ENCODE measurements at places on chromosomes 1 and 21.
A peak's percentile ranks its signal among the peaks of the same experiment; 100 is the strongest.

DNA sequence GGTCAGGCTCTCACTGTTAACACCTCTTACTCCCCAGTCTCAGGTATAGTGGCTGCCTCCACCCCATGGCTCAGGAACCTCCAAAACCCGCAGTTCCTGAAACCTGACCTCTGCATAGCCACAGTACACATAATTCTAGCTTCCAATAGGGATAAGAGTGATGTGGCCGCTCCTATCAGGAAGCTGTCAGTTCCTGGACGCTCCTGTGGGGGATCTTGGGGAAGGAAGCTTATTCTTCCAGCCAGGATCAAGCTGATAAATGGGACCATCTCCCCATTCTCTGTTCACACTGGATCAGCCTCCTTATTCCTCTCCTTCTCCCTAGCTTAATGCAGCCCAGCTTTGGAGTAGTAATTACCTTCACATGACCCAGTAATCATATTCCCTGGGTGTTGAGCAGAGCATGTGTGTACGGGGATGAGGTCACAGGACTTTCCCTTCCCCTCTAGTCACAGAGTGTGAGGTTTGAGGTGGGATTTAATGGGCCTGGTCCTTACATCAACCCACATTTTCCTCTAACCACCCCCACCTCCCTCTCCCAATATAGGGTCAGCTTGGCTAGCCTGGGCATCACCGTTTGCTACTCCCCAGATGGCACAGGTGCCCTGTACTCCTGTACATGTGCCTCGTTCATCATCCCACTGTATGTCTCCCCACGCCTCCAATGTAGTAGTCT, 7.0 kb upstream of the POU3F1 start:
- DNase-seq: peak; percentile 11

DNA sequence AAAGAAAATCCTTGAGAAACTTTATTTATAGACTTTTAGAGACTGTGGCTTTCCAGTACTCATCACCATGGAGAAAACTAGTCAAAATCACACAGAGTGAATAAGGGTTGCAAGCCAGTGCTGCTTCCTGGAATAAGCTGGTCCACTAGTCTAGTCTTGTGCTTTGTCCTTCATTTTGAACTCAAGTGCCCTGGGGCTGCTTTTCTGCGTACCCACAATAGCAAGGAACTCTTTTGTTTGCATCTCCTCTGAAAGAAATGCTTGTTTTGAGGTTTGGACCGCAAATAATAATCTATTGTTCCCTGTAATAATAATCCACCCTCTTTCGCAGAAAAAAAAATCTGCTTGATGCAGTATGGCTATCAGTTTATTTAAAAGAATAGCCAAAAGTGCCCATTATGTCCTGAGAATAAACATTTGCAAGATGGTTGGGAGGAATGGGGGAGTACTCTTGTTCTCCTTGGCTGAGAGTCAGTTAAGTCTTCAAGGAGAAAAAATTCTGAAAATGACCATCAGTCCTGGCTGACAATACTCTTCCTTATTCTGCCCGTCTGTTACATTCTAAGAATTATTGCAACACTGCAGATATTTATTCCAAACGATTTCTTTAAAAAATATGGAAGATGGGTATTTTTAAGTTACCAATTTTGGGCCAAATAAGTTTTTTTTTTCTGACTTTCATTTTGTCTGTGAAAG, 41.9 kb downstream of the MPZL1 start:
- no peak for DNase-seq

DNA sequence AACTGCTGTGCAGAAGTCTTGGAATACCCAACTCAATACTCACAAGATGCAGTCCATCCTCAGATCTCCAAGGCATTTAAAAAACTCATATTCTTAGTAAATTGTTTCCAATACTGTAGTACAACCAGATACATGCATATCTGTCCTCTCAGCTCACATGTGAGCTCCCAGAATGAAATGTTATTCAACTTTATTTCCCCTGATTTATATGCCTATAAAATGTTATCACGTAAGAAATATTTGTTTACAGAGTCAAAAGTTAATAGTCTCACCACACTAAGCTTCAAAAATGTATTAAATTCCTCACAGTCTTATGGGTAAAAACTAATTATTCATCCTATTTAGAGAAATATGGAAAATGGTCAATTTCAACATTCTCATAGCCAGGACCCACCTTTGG, 56.6 kb downstream of the LTN1 start:
- DNase-seq: no peak

DNA sequence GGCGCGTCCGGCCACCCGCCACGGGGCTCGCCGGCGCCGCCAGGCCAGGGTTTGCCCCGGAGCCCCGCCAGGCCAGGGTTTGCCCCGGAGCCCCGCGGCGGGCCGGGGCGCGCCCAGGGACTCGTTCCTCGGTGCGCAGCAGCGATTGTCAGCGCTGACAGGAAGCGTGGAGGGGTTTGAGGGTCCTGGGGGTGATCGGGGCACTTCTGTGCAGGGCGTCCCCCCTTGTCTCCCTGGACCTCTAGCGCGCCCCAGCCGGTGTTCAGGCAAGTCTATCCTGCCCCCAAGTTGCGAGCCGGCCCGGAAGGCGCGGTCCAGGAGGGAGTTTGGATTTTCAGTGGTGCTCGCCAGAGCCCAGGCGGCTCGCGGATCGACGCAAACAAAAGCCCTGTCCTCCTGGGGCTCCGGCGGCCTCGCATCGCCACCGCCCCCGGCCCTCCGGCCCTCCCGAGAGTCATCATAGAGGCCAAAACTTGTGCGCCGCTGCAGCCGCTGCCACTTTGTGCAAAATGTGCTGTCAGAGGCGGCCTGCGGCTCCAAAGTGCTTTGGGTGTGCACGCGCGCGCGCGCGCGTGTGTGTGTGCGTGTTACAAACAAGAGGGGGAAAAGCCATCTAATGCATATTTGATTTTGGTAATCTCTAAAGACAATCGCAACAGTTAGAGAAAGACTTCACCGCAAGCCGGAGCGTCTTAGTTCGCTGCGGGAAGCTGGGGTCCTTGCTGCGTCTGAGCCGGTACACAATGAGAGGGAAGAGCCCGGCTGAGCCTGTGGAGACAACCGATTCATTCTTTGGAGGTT, 1.0 kb downstream of the ROR1 start:
- DNase-seq: no peak

GRCh38 chr1:96236156-96236739, 485.3 kb upstream of the PTBP2 start:
- peak; percentile 69 for DNase-seq

DNA sequence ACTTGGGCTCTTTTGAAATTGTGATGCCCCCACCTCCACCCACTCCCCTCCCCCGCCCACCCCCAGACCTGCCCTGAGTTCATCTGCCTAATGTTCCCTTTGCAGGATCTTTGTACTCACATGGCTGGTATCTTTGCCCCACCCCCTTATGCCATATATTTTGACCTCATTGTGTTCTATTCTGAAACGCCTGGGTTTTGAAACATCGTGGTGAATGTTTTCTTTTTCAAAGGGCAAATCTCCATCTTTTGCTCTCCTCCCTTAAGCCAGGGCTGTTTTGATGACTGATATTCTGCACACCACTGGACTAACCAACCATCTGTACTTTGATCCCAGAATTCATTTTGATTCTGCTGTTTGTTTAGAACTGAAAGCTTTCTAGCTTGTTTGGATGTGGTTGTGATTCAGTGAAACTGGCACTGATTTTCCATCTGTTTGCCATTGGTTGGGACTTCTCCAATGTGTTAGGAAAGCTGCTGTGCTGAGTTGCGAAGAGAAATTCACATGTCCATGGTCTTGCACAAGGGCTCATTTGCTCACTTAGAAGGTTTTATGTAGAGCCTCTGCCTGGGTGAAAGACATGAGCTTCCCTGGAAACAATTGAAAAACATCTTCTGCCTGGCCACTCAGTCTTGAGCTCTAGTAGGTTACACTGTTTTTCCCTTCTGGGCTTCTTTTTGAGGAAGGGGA, 16.5 kb downstream of the SMAP2 start:
- DNase-seq: peak; percentile 88

DNA sequence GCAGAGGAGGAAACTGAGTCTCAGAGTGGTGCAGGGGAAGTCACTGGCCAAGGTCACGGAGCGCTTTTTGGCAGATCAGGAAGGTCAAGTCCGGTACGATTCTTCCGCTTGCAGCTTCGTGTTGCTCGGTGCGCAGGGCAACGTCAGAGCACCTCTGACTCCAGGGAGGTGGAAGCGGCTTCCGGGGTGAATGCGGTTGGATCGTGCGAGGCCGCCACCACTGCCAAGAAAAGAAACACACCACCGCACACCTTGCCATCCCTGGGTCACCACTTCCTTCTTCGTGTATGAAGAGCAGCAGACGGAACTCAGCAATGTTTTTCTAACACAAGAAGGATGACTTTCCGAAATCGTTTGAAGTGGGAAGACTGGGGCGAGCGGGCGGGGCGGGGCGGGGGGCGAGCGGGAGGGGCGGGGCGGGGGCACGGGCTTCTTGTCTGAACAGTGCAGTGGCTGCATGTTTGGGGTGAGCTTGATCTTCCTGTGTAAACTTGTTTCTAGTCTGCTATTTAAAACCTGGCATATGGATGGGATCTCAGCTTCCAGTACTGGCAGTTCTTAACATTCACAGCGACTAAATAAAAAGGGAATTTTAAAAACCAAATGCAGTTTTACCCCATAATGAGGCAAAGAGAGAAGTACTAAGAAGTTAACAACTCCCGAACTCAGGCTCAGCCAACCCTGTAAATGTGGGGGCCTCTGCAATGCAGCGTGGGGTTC, 300.0 kb downstream of the RRAGC start:
- no peak for DNase-seq

- DNase-seq: peak; percentile 25
Measured at GRCh38 chr1:152533327-152533938, 19.2 kb downstream of the CRCT1 start.

DNA sequence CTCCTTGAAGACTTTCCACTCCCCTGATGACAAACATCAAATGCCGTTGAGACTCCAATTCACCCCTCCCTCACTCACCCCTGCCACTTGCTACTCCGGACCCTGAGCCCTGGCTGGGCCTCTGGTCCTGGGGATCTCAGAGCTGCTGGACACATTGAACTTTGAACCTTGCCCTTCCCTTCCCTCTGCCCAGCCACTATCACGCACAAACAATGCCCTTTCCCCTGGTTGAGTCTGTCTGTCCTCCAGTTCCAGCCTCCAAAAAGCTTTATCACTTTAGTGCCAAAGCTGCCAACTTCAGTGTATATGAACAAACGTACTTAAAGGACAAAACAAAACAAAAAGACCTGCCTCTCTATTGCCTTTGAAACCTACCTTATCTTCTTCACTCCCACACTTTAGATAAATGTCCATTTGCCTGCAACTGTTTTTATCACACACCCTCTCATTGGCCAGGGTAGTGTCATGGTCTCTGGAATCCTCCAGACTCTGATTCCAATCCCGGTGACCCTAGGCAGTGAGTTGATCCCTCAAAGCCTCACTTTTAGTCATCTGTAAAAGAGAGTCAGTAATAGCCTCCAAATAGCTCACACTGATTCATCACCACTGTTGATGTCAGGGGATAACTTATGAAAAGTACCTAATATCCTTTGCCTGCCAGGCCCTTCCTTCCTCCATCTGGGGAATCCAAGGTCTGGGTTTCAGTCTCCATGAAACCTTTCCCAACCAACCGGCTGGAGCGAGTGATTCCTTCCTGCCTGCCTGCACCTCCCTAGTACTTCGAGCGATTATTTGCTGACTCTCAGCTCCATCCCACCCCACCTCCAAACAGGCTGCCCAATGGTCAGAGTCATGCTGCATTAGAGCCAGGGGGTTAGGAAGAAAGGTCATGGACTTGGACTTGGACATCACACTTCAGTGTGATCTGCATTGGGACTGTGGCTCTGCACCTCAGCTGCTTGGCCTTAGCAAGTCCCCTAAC, 15.9 kb upstream of the SPOCD1 start:
- DNase-seq: no peak

DNA sequence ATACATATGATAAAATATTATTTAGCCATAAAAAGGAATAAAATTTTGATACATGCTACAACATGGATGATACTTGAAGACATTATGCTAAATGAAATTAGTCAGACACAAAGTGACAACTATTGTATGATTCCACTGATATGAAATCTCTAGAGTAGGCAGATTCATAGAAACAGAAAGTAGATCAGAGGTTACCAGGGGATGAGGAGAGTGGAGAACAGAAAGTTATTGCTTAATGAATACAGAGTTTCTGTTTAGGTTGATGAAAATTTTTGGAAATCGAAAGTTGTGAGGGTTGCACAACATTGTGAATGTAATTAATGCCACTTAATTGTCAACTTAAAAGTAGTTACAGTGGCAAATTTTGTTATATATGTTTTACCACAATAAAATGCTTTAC, 315.7 kb upstream of the USP25 start:
- peak; percentile 84 for DNase-seq

- no peak for DNase-seq
Measured at GRCh38 chr1:101190441-101190840, 46.4 kb upstream of the S1PR1 start.

DNA sequence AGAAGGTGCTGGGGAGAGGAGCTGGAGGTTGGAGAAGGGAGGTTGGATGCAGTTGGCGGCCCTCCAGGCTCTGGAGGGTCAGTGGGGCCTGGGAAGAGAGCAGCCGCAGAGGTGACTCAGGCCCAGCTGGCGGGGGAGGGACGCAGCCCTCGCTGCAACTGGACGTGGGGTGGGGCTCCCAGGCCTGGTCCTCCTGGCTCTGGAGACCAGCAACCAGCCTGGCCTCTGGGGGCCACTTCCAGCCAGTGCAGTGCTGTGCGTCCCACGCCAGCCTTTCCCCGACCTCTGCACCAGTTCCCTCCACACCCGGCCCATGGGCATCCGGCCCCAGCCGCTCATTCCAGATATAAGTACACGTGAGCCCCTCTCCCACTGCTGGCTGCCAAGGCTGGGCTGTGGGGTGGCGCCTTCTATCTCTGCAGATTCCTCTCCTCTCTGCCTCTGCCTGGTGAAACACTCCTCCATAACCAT, 38.0 kb upstream of the COL18A1 start:
- no peak for DNase-seq

DNA sequence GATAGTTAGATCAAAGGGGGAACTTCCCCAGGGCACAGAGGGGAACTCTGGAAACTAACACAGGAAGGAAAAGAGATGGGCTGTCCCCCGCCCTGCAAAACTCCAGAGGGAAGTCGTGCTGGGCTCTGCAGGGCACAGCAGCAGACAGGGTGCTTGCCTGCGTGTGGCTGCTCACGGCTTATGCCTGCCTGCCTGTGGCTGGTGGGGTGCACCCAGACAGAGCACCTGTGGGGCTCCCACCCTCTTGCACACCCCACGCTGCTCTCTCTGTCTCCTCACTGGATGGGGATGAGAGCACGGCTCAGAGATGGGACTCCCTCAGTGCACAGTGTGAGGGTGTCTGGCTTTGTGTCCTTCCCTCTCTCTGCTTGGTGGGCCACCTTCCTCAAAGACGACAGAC, 13.5 kb upstream of the ETV3L start:
- DNase-seq: peak; percentile 84

GRCh38 chr1:195516036-195516435, 1092.2 kb downstream of the KCNT2 start:
- DNase-seq: no peak
